NCI-H2227 treated with DMSO at 0.1 percent for 48 hours (cell line): ENCODE measurements at places on chromosomes 4 and X.

DNA sequence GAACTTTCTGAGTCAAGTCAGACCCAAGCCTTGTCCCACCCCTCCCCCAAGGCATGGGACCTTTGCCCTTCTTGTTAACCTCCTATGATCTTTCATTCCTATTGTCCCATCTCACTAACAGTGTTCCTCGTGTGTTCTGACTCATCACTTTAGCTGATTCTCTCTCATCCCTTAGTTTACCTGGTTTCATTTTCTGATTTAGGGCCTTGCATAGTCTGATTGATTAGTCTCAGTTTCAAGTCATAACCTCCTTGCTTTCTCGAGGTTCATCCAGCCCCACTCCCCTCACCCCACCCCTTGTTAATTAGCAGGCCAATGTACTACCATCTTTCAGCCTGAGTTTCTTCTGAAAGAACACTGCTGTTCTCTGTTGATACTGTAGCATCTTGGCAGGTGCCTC is 517.4 kb downstream of the RPA4 start:
- DNase-seq = no peak

DNA sequence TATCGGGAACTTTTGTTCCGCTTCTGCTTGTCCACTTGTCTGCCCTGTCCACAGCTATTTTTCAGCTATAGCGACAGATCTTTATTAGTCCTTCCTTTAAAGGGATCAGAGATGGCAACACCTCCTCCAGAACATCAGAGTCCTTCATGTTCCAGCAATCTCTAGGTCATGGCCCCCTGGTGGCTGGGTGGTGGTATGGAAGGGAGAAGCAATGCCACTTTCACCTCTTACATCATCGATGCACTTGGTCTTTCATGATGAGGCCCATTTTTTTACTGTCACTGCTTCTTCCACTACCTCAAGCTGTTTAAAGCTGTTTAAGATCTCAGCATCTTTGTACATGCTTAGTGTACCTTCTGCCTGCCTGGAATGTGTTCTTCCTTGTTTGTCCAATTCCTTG is 106.7 kb downstream of the ARHGAP6 start:
- no peak for DNase-seq

- no peak for DNase-seq
Observed at GRCh38 chr4:7759635-7760034, 180.0 kb downstream of the AFAP1 start.

GRCh38 chrX:78237127-78237526 is 90.3 kb downstream of the CYSLTR1 start:
- no peak for DNase-seq

- no peak for DNase-seq
Observed at GRCh38 chr4:73883306-73883705, 14.1 kb downstream of the CXCL1 start.

DNA sequence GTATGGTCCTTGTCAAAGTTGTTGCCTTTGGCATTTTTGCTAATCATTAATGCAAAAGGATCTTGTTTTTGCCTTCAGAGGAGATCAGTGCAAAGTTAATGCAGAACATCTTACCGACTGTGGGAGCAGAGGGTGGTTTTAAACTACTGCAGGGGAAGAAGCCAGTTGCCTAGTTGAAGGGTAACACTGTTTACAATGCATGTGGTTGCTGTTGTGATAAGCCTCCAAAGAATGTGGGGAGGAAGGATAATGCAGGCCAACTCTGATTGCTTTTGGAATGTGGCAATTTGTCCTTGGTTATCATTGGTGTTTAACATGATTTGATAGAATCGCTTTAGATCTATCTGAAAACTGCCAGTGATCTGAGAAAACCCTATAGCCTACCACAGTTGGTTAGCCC is 204.3 kb upstream of the TLL1 start:
- DNase-seq = no peak
